ENCODE measurements at places on chromosomes 6 and 20.

GRCh38 chr6:44918671-44919296, 409.3 kb upstream of the RUNX2 start:
- DNase-seq: no peak

- no peak for DNase-seq
These were observed 49.9 kb upstream of the MAFB start for GRCh38 chr20:40738976-40739375.

DNA sequence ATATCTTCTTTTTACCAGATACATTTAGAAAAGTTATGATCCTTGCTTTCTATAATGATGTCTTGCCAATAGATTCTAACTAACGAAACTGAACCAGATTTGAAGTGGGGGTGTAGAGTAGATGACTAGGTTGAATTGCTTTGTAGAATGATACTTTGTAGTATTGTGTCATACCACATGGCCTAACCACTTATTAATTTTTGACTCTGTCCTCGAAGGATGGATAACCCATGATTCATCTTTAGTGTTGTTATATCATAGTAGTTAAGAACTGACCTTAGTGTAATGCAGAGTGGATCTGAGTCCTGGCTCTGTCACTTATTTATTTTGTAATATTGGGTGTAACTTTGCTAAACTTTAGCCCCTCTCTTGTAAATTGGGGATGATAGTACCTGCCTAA, 4.5 kb downstream of the PHF3 start:
- no peak for DNase-seq

- DNase-seq: peak; percentile 58
These were observed 16.8 kb upstream of the ARMC12 start for GRCh38 chr6:35719830-35720733.

GRCh38 chr6:89045576-89045975, 35.0 kb upstream of the PNRC1 start:
- DNase-seq: no peak

DNA sequence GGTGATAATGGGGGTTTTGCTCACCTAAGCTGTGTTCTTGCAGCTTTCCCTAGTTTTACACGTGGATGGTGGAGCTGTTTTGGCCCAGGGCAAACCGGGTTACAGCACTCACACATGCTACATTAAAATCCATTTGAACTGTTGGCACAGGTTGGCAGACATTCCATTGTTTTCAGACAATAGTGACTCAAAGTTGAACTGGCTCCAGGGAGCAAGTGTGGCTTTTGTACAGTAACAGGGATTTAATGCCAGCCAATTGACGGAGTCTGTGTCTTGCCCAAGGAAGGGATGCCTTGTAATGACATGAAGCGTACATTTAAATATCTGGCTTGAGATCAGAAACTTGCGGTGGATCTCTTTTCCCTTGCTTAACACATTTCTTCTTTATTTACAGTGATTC, 183.1 kb downstream of the DTNBP1 start:
- no peak for DNase-seq

- peak; percentile 77 for DNase-seq
These were observed 21.2 kb downstream of the TGM2 start for GRCh38 chr20:38143646-38144554.

DNA sequence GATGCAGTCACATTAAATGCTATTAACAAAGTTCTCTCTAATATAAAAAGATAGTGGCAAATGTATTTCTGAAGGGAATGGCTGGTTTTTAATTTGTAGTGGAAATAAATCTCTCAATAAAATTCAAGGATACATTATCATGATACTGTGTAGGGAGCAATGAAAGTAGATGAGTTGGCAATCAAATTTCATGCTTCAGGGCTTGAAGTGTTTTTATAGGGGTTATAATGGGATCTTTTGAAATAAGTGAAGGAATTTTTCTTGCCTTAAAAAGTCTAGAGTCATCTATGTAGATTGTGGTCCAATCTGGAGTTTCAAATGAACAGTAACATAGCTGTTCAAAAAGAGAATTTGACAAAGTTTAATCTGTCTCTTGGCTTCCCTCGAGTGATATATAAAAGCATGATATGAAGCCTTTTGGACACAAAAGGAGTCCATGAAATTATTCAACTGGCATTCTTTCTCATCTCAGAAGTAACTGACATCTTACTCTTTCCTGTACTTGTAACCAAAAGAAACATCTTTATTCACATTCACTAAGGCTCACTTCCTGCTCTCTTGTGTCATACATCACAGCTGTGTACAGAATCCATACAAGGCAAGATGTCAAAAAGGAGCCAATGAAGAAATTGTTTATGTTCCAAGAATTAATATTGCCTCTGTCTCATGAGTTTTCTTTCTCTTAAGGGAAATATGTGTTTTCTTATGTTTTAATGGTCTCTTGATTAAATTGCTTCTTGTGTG, 591.0 kb upstream of the GJE1 start:
- DNase-seq: no peak

DNA sequence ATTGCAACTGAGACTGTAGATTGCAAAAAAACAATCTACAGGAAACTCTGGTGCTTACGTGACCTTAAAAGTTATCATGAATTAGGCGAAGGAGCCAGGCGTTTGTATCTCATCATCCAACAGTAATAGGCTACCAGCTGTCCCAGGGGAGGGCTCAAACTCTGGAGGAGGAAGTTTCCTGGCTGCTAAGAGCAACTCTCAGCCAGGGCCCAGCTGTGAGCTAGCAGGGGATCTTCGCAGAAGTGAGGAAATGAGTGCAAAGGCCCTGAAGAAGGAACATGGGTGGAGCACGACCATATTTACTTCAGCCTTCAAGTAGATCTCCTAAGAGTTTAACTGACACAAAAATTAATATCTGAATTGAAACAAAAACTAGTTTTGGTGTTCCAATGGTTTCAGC, 686.9 kb upstream of the MAP3K7 start:
- no peak for DNase-seq

DNA sequence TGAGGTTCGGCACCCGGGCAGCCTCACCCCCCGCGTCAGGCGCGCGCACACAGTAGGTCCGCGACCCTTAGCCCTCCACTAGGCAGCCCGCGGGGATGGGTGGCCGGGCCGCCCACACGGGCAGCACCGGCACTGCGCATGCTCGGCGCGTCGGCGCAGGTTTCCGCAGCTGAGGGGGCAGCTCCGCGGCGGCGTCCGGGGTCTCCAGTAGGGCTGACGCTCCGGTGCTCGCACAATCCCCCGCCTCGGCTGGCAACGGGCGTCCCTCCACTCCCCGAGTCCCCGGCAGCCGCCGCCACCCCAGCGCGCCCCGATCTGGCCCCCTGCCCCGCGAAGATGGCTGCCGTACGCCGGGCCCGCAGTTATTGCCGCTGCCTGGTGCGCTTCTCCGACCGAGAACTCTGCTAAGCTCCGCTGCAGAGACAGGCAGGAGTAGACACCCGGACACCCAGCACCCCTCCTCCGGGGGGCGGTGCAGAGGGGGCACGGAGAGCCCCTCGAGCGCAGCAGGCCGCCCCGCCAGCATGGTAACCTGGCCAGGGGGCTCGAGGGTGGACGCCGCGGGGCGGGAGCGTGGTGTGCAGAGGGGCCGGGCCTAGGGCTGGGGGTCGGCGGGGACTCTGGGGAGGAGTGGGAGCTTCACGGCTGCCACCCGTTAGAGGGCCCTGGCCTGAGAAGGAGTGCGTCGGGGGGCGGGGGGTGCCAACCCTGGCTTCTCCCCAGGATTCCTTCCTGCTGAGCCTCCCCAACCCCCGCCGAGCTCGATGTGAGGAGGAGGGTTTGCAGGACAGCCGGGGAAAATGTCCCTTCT, at the start of gene FBXO9:
Gene FBXO9, plus strand, starts transcription at position 139 of the 811 bp plus-strand sequence. Its CDS starts 386 bp downstream, at position 525.
- peak; percentile 73 for DNase-seq

- no peak for DNase-seq
These were observed 15.6 kb downstream of the CHRNA4 start for GRCh38 chr20:63345328-63346100.

GRCh38 chr6:41799559-41799911, 12.0 kb downstream of the TOMM6 start:
- DNase-seq: no peak

- DNase-seq: peak; percentile 76
These were observed 32.8 kb upstream of the HBS1L start for GRCh38 chr6:135087403-135087802.

Measured in hematopoietic multipotent progenitor cell treated with erythropoietin and hydrocortisone succinate and interleukin-3 and kit ligand, for 8 days (in vitro differentiated cells).